HS-27A (cell line): ENCODE measurements at places on chromosomes 5 and 9.

GRCh38 chr9:72636621-72637020, 115.2 kb downstream of the TMC1 start:
- no peak for DNase-seq

GRCh38 chr9:132156262-132156661, 5.6 kb upstream of the NTNG2 start:
- DNase-seq, result no peak

DNA sequence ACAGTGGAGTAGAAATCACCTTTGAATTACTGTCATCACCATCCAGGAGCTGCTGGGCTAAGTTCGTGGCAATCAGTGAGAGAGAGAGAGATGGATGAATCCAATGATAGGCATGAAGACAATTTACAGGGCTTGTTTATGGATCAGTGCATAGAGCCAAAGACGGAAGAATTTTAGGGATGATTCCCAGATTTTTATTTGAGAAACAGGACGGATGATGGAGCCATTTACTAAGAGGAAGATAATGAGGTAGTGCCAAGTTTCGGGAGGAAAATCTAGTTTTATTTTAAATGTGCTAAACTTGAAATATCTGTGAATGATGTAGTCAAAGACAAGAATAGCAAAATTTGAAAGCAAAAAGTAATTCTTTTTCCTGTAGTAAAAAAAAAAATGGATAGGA, 394.2 kb upstream of the PAPPA start:
- DNase-seq, result no peak

GRCh38 chr5:124343451-124343867, 403.0 kb downstream of the ZNF608 start:
- DNase-seq, result peak; percentile 19

DNA sequence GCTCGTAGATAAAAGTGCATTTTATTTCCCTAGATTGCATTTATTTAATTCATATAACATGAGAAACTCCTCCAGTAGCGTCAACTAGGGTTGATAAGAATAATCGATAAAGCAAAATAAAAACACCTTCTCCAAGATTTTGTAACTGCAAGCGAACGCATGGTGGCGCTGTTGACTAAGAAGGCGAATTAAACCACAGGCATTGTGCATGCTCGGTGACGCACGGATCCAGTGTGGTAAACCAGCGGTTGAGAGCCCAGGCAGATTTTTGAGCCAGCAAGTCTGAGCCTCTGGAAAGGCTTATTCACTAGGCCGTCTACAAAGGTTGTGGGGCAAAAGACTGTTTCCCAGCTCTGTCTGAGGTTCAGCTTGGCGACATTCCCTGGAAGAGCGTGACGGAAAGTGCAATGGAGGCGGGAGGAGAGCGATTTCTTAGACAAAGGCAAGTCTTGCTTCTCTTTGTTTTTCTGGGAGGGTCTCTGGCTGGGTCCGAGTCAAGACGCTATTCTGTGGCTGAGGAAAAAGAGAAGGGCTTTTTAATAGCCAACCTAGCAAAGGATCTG, at the start of gene PCDHB3:
Gene PCDHB3, plus strand, starts transcription at position 231 of the 563 bp plus-strand sequence. Its CDS starts 177 bp downstream, at position 408.
- no peak for DNase-seq
